ENCODE measurements at places on chromosomes 4 and X.

DNA sequence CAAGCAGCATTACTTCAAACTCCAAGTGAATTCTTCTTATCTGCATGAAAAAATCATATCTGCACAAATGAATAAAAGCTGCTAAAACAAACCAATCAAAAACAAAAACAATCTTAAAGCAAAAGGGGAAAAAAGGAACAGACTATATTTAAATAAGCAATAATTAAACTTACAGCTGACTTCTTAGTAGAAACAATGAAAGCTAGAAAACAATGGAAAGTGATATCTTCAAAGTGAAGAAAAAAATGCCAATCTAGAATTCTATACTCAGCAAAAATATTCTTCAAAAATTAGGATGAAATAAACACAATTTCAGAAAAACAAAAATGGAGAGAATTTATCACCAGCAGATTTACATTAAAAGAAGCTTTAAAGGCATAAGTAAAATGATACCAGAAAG is 20.0 kb downstream of the STBD1 start:
- no peak for DNase-seq

GRCh38 chr4:102901804-102902203 is 33.0 kb downstream of the CISD2 start:
- DNase-seq = no peak

GRCh38 chr4:61427099-61427817 is 227.1 kb downstream of the ADGRL3 start:
- DNase-seq = no peak

GRCh38 chrX:68697465-68698125 is 50.1 kb downstream of the STARD8 start:
- DNase-seq = no peak

GRCh38 chrX:109619771-109620170 is 5.2 kb downstream of the KCNE5 start:
- no peak for DNase-seq

GRCh38 chr4:181594188-181594587 is 649.0 kb upstream of the TENM3 start:
- no peak for DNase-seq

GRCh38 chr4:187724456-187724855 is 271.1 kb upstream of the ZFP42 start:
- no peak for DNase-seq

DNA sequence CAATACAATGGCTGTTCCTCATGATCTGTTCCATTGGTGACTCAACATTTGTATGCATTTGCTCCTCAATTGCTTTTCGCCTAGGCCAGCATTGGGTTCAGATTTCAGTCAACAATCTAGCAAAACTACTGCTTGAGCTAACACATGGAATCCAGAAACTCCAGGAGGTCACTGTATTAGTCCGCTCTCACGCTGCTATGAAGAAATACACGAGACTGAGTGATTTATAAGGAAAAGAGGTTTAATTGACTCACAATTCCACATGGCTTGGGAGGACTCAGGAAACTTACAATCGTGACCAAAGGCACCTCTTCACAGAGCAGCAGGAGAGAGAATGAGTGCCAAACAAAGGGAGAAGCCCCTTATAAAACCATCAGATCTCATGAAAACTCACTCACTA is 67.1 kb downstream of the RXFP1 start:
- DNase-seq = no peak

- DNase-seq = no peak
These were observed 6.5 kb downstream of the BBS7 start for GRCh38 chr4:121863799-121864198.

DNA sequence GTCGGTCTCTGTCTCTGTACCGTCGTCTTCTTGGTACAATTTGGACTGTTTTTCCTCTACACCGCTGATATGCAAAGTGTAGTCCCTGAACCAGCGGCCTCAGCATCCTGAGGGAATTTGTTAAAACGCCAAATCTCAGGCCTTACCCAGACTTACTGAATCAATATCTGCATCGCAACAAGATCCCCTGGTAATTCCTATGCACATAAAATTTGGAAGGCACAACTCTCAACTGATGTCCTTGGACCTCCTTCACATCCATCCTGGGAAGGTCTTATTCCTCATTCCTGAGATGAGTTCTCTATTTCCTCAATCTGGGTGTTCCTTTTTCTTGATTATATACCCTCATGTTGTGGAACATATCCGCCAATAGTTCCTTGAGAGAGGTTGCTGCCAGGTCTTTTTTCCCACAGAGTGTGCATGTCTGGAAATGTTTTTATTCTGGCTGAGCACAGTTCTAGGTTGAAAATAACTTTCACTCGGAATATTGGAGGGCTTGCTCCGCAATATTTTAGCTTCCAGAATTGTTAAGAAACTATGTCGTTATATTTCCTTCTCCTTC is 738 bp upstream of the HPF1 start:
- DNase-seq = no peak

GRCh38 chr4:5703831-5704230 is 4.5 kb downstream of the EVC2 start:
- DNase-seq = no peak

- no peak for DNase-seq
These were observed 459.4 kb upstream of the LCORL start for GRCh38 chr4:18480928-18481327.

GRCh38 chr4:179095585-179096221 is 1653.5 kb upstream of the AGA start:
- DNase-seq = no peak

GRCh38 chr4:177921715-177922114 is 479.5 kb upstream of the AGA start:
- no peak for DNase-seq

DNA sequence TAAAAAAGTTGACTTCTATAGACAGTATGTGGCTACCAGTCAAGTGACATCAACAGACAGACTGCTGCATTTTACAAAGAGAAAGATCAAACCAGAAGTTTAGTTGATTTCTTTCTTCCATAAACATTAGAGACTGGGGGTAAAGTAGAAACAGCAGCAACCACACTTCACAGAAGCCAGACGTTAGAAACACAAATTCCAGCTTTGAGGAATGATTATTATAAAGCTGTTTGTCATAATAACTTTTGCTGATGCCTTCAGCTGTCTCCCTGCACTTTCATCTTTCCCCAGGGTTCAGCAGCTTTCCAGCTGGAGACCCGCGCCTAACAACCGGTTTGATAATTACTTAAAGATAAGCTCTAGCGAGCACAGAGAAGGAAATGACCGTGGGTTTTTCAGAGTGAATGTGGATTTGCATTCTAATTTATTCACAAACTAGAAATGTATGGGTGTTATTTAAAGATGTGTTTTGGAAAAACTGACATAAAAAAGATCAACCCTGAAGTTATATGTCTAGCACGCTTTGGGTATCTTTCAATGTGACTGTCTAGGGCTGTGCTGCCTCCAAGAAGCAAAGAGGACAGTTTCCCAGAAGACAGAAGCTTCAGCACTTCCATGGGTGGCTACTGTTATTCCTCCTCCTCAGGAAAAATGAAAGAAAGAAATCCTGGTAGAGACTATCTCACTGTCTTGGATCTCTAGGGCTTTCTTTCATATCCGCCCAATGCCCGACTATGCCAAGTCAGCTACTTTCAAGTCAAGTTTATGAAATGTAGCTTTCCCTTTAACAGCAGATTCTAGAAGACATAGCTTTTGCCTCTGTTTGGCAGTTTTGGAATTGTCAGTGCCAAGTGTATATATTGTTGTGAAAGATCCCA is 15.0 kb upstream of the ENAM start:
- peak; percentile 4 for DNase-seq

- DNase-seq = no peak
These were observed 141.5 kb upstream of the RBPJ start for GRCh38 chr4:26179316-26179760.

GRCh38 chrX:102892103-102892502 is 45.0 kb upstream of the RAB40AL start:
- DNase-seq = no peak

- no peak for DNase-seq
These were observed 35.9 kb upstream of the STK26 start for GRCh38 chrX:131987252-131987651.

DNA sequence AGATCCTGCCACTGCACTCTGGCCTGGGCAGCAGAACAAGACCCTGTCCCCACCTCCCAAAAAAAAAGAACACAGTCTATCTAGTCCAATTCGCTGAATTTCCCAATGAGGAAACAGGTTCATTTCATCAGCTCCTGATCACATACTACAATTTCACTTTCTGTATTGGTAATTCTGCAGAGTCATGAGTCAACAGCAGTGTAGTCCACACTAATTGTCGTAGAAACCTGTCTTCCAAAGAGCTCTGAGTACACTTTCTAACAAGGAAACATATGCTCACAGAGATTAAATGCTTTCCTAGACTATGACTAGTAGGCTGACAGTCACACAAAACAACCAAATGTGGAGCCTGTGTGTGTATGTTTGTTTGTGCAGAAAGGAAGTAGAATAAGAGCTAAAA is 91.9 kb downstream of the GPC4 start:
- no peak for DNase-seq

Measured in AG08395 (cell line).